ENCODE measurements at places on chromosomes 12 and 14. TPM values are rescaled to one million over a fixed set of nuclear protein-coding genes. Genes with fewer than 3 reads are reported as not detected.

COL2A1 gene
- total RNA-seq, result 0.30 TPM

DNA sequence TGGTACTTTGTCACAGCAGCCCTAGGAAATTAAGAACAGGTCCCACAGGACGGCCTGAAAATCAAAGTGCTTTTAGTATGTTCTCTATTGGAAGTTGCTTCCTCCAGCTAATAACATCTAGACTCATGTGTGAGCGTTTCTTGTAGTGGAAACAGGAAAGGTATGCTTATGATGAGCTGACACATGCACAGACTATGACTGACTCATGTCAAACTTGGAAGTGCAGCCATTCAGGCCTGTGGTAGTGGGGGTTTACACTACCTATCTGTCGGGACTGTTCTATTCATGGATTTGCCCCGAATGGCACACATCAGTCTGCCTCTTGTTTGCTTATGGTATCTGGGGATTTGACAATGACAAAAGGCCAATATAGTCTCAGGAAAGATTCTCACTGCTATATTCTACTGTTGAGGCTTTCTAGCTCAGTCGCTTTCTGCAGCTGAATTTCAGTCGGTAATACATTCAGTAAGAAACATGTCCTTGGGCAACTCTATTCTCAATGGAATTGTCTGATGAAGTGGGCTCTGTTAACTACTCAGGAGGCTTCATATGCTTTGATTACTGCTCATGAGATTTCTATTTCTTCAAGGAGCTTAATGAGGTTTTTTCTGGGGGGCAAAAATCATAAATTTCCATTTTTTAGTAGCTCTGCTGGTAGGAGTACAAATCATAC, 270.3 kb upstream of the DAAM1 start:
- peak; percentile 79 for DNase-seq

DNA sequence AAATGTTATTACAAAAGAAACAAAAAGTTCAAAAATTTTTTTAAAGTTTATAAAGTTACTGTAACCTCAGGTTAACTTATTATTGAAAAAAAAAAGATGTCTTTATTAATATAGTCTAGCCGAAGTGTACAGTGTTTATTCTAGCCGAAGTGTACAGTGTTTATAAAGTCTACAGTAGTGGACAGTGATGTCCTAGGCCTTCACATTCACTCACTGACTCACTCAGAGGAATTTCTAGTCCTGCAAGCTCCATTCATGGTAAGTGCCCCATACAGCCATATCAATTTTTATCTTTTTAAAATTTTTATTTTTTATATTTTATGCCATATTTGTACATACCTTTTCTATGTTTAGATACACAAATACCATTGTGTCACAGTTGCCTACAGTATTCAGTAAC, 10.4 kb downstream of the ATG2B start:
- DNase-seq, result no peak

DNA sequence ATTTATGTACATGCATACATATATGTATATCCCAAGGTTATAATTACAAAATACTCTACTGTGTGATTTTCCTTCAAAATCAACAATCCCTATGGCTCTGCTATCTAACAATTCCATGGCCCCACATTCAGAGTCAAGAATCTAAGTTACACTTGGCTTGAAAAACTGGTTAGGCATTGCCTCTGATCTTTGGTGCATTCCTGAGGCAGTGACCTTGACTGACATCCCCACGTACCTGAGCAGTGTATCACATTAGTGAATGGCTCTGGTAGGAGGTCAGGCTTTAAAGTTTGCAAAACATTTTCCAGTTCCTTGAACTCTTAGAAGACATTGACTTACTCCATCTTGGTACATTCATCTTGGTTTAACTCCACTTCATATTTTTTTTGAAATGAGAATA, 8.5 kb upstream of the STON2 start:
- no peak for DNase-seq

GRCh38 chr12:5013266-5013730, 30.4 kb upstream of the KCNA5 start:
- DNase-seq, result no peak

DNA sequence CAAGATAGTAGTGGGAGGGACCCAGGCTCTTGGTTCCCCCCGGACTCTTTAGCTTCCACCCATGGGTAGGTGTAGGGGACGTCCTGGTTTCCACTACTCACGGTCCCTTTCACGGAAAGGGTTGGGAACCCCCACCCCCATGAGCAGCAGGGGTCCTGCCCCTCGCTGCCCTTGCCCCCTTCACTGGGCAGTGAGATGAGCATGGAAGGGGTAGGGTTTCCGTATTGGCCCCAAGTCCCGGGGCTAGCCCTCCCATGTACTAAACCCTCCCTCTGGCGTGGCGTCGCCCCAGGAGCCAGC, 12.7 kb downstream of the AGAP2 start:
- no peak for DNase-seq

DNA sequence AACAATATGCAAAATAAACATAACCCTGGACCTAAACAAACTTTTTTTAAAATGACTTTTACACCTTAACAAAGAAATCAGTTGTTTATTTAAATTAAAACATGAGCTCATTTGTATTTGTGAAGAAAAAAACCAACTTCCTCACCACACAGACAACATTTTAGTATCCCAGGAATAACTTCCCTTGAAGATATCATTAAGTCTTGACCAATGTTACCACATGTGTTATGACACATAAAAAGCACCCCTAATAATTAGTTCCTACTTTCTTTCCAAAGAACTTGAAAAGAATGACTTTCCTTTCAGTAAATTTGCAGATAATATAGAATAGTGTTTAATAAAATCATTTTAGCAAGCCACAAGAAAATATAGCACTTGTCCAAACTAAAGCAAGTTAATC, 42.4 kb downstream of the DUSP16 start:
- no peak for DNase-seq

DNA sequence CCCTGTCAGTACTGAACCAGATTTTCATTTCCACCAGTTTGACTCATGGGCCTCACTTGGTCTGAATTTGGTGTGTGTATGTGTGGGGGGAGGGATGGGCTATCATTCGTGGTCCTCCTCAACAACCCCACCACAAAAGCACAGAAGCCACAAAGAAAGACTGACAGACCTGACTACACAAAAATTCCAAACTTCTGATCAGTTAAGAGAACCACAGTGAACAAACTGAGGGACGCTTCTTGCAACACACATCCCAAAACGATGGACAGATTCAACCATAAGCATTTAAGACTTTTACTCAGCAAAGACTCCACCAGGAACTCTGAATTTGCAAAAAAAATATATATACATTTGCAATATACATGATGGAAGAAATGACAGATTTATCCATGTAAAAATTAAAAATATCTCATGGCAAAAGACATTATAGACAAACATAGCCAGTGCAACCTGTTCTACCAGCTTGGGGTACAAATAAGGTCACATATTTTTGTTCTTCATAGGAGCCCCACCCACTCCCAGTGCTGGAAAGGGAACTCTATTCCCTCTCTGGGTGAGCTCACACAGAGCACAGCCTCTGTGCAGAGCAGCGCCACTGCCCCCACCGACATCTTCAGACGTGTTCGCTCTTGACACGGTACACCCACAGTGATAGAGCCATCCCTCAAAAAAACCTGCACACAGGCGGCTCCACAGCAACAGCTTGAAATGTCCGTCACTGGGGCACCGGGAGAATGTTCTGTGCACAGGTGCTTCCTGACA, 49.7 kb downstream of the JAG2 start:
- no peak for DNase-seq

DNA sequence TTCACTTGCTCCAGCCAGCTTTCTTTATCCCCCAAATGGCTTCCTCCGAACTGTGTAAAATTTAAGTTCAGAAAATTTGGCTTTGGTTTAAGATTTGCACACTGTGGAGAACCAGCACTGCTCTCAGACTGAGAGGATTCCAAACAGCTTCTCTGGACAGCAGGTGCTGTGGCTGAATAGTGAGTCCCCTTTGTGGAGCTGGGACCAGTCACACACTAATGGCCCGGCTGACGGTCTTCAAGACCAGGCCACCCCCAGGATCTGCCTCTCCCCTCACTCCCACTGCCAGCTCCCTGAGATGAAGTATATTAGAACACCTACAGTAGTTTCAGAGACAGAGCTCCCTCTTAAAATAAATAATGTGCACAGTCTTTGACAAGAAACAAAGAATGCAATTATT, 267.3 kb downstream of the BCAT1 start:
- no peak for DNase-seq

- DNase-seq, result peak; percentile 93
Measured at GRCh38 chr14:64707661-64708060, 3.4 kb downstream of the PLEKHG3 start.

DNA sequence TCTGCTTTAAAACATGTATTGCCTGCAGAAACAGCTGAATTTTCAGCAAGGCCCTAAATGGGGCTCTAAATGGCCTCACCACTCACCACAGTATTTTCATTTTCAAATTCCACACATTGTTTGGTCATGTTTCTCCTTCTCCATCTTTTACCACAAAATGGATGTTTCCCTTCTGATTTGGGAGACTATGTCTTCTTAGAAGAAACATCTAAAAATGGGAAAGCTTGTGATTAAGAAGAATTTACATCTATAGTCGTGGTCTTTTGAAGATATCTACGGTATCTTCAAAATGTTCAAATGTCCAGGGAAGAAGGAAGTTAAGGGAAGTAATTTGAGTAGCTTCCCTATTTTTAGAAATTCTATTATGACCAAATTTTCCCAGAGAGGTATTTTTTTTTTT, 20.7 kb upstream of the TUBA1C start:
- DNase-seq, result peak; percentile 65

DNA sequence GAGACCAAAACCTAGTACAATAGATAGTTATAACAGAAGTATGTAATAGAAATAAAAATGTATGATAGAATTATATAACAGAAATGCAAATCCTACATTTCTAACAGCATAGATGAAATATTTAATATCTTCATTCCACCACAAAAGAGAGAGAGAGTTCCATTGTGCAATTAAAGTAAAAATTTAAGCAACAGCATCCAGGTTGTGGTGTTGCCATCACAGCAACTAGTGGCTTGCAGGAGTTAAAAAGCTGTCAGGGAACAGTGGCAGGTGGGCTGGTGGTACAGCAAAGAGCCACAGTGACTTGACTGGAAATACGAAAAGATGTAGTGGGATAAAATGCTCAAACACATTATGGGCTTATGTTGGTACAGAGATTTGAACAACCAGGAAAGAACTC, 57.1 kb upstream of the MDM1 start:
- no peak for DNase-seq

ASB2 gene
- total RNA-seq, result 1.8 TPM

DNA sequence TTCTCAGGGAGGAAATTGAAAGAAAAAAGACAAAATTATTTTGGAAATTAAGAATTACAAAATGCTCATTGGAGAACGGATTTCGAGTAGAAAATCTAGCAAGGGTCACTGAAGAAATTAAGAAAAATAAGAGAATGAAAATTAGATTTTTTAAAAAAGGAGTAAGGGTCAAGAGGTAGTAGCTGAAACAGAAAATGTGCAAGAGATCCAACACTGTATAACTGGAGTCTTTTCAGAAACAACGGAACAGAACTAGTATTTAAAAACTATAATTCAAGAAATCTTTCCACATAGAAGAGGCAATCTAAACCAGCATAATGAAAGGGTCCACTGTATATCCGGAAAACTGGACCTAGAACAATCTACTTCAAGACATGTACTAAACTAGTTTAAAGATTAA, 28.2 kb downstream of the ATP2B1 start:
- DNase-seq, result no peak

GRCh38 chr12:127060933-127061332, 1206.0 kb upstream of the TMEM132C start:
- no peak for DNase-seq

TAS2R19 gene
- 9.0 TPM for total RNA-seq

- DNase-seq, result peak; percentile 51
Measured at GRCh38 chr12:47808050-47808449, 11.7 kb downstream of the HDAC7 start.

LRIG3 gene
- 22.9 TPM for total RNA-seq

GSG1 gene
- total RNA-seq, result not detected

DNA sequence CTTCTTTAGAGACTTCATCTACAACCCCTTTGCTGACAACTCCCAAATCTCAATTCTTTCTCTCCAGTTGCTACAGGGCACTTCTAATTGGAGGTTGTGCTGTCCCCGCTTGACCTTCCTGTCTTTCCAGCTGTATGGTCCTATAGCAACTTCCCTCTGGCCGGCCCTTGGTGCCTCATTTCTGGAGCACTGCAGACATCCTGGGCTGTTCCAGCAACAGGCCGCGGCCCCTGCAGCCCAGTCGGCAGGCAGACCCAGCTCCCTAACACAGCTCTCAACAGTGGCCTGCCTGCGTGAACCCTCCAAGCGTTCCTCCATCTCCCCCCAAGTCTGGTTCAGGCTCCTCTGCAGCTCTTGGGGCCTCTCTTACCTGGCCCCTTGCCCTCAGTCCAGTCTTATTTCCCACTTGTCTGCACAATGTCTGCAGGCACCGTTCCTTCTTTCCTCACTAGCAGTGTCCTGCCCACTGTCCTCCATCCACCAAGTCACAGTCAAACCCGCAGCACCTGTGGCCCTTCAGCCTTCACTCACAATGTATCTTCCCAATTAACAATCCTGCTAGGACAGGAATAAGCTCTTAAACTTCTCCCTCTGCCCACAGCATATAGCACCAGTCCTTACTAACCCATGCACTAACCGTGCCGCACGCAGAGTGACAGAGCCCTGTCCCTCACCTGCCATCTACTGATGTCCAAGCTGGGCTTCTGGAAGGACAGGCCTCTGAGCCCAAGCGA, 1.6 kb upstream of the EML1 start:
- no peak for DNase-seq

- DNase-seq, result no peak
Measured at GRCh38 chr12:125013816-125014442, 20.5 kb downstream of the BRI3BP start.

JAG2 gene
- 6.3 TPM for total RNA-seq

DNA sequence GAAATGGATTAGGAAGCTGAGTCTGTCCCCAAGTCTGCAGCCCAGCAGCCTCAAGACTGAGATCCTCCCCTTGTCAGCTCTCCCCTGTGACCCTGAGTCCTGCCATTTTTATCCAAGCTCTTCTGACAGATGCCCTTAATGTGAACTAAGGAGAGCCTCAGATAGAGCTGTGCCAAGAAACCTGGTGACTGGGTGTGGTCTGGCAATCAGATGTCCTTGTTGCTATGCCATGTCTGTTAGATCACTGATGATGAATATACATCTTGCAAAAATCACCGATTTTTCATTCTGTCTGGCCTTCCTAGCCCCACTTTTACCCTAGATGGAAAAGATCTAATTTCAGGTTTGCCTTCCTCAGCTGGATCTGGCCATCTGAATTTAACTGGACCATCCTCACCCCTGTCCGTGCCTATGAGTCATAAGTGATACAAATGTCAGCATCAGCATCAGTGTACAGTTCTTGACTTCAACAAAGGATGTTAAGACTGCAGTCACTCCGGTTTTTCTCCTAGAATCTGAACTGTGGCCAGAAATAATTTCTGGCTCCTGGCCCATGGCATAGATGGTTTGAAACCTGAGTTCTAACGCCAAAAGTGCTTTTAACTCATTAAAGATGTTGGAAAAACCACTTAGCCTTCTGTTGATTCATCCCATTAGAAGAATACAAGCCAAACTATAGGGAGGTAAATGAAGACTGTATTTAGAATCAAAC, 61.2 kb upstream of the GRIP1 start:
- DNase-seq, result no peak

GRCh38 chr14:87468531-87468930, 524.5 kb downstream of the GALC start:
- DNase-seq, result no peak

ATL1 gene
- total RNA-seq, result 5.9 TPM

Measured in Daoy (cell line).